ENCODE measurements at places on chromosomes 4 and X. TPM values are rescaled to one million over a fixed set of nuclear protein-coding genes. Genes with fewer than 3 reads are reported as not detected.

- H3K4me3 ChIP-seq: no peak overlapping the region
- DNase-seq: peak; percentile 71
- no peaks in the 10 kb centered on the region for H3K27me3 ChIP-seq
- peak overlapping the region; percentile 39 for H3K27ac ChIP-seq
Measured at GRCh38 chr4:87058356-87059073, 123.7 kb downstream of the AFF1 start.

The VMA21 gene
- total RNA-seq: 28.0 TPM

- H3K36me3 ChIP-seq: no peaks in the 10 kb centered on the region
- H3K4me1 ChIP-seq: no peaks in the 10 kb centered on the region
- no peak overlapping the region for H3K27ac ChIP-seq
- H3K27me3 ChIP-seq: no peaks in the 10 kb centered on the region
- no peak overlapping the region for H3K4me3 ChIP-seq
Measured at GRCh38 chr4:152708361-152708760, 28.6 kb upstream of the TMEM154 start.

DNA sequence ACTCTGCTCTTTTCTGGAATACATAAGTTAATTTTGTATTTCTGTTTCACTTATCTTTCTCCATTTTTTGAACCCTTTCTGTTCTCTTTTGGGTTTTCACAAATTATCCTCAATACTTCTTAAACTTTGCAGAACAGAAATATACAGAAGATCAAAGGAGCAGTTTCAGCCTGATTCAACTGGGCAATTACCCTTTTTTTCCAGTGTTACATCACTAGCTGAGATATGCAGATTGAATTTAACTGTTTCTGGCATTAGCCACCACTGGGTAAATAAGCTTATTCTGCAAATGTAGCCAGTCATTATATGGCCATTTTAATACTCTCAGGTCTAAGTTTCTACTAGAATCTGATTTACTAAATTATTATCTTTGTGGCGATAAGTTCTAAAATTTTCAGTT lies 66.9 kb upstream of the GRID2 start:
- DNase-seq: no peak
- no peaks in the 10 kb centered on the region for H3K36me3 ChIP-seq
- H3K4me3 ChIP-seq: no peak overlapping the region
- no peak overlapping the region for H3K27ac ChIP-seq
- no peaks in the 10 kb centered on the region for H3K4me1 ChIP-seq
- no peaks in the 10 kb centered on the region for H3K27me3 ChIP-seq

The ADH1C gene
- 6.8 TPM for total RNA-seq

GRCh38 chrX:100081503-100081902 lies 328.6 kb downstream of the PCDH19 start:
- no peak overlapping the region for H3K27ac ChIP-seq
- H3K4me3 ChIP-seq: no peak overlapping the region
- H3K4me1 ChIP-seq: no peaks in the 10 kb centered on the region
- no peaks in the 10 kb centered on the region for H3K27me3 ChIP-seq
- H3K36me3 ChIP-seq: no peaks in the 10 kb centered on the region

The GNL3L gene
- total RNA-seq: 29.0 TPM

DNA sequence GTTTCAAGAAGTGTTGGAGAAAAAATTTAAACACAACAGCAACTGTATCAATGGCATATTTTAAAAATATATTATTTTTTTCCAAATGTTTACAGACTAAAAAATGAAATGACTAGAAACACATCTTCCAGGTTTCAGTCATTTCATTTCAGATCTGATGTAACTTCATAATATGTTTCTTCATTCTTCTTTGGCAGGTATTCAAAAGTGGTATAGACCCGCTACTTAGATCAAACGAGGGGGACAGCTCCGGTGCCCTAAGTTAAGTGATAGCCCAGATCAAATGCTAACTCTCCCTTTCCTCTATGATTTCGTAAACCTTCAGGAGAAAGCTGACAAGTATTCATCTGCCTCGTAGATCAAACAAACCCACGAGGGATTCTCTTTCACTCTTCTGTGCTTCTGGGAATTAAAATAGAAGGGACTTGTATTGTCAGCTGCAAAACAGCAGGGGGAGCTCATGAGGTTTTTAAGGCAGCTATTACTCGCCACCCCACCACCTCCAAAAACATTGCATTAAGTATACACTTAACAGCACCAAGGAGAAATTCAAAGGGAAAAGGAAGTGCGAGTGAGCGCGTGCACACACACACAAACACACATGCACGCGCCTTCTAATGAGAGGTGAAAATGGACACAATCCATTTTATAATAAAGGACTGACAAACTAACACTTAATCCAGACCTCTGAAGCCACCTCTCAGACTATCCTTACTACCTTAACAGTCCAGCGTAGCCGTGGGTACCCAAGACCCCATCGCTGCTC lies 21.4 kb downstream of the HELT start:
- H3K27me3 ChIP-seq: no peaks in the 10 kb centered on the region
- no peak overlapping the region for H3K27ac ChIP-seq
- H3K36me3 ChIP-seq: no peaks in the 10 kb centered on the region
- no peak for DNase-seq

- no peaks in the 10 kb centered on the region for H3K4me1 ChIP-seq
- H3K36me3 ChIP-seq: no peaks in the 10 kb centered on the region
Measured at GRCh38 chrX:45347877-45348276, 147.2 kb upstream of the DIPK2B start.

GRCh38 chr4:90078440-90078839 lies 48.8 kb upstream of the CCSER1 start:
- DNase-seq: no peak
- no peak overlapping the region for H3K27ac ChIP-seq
- H3K27me3 ChIP-seq: no peaks in the 10 kb centered on the region
- no peaks in the 10 kb centered on the region for H3K4me1 ChIP-seq

- no peaks in the 10 kb centered on the region for H3K27me3 ChIP-seq
- no peak overlapping the region for H3K4me3 ChIP-seq
- H3K27ac ChIP-seq: no peak overlapping the region
- DNase-seq: peak; percentile 57
- no peaks in the 10 kb centered on the region for H3K36me3 ChIP-seq
Measured at GRCh38 chr4:1195109-1195671, 22.8 kb upstream of the SPON2 start.

Data from upper lobe of right lung (tissue), 1 donor.